GM19239 (cell line): ENCODE measurements at places on chromosomes 2 and 18.

GRCh38 chr2:72962911-72963310 lies 45.6 kb downstream of the EMX1 start:
- no peak for DNase-seq

DNA sequence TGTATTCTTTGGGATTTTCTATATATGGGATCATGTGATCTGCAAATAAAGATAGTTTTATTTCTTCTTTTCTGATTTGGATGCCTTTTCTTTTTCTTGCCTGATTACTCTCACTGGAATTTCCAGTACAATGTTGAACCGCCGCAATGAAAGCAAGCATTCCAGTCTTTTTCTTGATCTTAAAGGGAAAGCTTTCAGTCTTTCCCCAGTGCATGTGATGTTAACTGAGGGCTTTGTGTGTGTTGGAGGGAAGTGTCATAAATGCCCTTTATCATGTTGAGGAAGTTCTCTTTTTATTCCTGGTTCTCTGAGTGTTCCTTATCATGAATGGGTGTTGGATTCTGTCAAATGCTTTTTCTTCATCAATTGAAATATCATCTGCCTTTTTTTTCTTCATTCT lies 16.9 kb upstream of the CYBRD1 start:
- no peak for DNase-seq

GRCh38 chr2:8219096-8219495 lies 462.8 kb upstream of the ID2 start:
- DNase-seq, result no peak

- DNase-seq, result no peak
Measured at GRCh38 chr2:157838442-157839161, 37.5 kb downstream of the ACVR1 start.

- no peak for DNase-seq
Measured at GRCh38 chr2:126828051-126828450, 70.6 kb upstream of the TEX51 start.

- DNase-seq, result no peak
Measured at GRCh38 chr2:196703695-196704094, 64.2 kb downstream of the CCDC150 start.

DNA sequence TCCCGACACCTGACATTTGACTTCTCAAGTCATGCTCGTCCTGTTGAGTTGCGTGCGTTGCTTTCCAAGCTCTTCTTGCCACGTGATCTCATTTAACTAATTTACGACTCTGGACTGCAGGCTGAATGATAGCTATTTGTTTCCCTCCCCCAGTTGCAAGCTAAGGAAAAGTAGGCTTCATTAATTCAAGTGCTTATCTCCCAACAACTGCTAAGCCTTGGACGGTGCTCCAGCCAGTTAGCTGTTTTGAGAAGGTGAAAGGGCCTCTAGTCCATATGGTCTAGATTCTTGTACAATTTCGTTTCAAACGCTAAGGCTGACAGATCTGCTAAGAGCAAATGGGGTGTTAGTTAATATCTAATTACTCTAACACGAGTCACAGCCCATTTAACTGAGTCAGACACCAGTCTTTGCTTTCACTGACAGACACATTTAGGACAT lies 21.1 kb downstream of the GPR45 start:
- no peak for DNase-seq

DNA sequence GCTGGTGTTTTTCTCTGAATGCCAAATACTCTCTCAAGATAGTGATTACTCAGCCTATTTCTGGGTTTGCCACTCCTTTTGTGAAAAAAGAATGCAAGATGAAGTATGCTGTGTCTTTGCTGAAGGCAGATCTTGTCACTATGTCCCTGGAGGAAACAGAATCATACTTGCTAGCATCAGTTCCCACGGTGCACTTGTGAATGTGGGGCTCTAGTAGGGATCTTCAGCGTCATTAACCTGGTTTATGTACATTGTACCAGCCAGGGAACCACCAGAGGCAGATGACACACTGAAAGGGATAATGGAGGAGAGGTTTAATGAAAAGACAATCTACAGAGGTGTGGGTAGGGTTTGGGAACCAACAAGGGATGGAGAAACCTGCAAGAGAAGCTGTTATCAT lies 131.0 kb upstream of the CXCR4 start:
- DNase-seq, result no peak

DNA sequence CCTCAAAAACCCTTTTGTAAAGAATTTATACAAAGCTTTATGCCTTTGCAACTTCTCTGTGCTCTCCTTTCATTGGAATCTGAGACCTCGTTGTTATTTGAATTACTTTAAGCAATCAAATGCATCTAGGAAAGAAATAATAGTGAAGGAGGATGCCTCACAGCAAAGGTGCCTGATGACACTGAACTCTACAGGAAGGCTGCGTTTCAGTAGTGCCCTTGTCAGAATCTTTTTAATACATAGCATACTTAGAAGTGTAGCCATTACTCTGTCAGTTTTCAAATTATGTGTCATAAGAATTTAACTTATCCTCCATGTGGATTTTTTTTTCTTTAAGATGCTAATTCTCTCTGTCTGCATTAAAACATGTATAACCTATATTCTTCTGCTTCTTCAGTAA lies 9.6 kb upstream of the LYPD6B start:
- DNase-seq, result no peak

- DNase-seq, result no peak
Measured at GRCh38 chr18:28511413-28511821, 334.5 kb upstream of the CDH2 start.

DNA sequence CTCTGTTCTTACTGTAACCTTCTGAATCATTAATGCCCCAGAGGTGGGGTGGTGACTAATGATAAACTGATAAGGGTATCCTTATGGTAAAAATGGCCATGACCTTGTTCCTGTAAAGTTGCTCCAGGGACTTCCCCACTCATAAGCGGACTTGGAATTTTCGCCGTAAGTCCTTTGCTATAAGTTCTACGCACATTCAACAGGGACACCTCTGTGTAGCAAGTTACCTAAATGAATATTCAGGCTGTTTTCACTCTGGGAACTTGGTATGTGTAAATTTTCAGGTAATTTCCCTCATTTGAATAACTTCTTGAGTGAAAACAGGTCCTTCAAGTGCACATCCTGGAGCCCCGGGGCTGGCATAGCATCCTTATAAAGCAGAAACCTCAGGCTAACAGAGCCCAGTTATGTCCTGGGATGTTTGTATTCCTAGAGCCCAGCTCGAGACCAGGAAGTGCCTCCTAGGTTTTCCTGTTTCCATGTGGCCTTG lies 9.4 kb upstream of the AGFG1 start:
- no peak for DNase-seq

GRCh38 chr2:95375532-95376150 lies 26.9 kb upstream of the FAHD2A start:
- no peak for DNase-seq

GRCh38 chr18:63444580-63444979 lies 22.3 kb upstream of the VPS4B start:
- no peak for DNase-seq

- no peak for DNase-seq
Measured at GRCh38 chr2:232353660-232354059, 24.9 kb upstream of the ALPP start.

DNA sequence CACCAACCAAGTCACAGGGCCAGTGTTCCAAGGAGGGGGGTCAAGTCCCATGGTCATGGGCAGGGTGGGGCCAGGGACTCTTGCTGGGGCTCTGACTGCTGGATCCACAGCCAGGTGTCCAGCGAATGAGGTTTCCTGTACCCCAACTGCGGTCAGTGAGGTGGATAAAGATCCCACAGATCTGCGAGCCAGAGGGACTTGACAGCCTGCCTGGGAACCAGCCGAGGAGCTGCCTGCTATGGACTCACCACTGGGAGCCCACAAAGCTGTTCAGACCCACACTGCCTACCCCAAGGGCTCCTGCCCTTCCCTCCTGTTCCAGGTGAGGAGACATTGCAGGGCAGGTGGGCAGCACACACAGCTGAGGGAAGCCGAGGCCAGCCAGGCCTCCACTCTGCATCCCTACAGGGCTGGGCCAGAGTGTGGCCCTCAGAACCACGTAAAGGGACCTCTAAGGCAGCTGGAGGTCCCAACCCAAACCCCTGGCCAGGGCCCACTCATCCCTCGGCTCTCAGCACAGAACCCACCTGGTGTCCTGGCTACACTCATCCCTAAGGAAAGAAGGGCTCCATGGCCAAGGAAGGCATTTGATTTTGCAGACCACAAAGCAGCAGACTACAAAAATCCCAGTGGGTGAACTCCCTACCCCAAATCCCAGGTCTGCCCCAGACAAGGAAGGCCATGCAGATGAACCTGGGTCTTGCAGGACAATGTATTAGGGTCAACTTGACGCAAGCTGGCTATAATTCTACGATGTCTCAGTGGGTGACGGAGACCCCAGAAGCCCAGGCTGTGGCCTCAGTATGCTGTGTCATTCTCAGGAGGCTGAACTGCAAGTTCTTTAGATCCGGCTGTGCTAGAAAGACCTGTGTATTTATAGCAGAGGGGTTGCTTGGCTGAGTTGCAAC lies 209.2 kb downstream of the MGAT5 start:
- no peak for DNase-seq

DNA sequence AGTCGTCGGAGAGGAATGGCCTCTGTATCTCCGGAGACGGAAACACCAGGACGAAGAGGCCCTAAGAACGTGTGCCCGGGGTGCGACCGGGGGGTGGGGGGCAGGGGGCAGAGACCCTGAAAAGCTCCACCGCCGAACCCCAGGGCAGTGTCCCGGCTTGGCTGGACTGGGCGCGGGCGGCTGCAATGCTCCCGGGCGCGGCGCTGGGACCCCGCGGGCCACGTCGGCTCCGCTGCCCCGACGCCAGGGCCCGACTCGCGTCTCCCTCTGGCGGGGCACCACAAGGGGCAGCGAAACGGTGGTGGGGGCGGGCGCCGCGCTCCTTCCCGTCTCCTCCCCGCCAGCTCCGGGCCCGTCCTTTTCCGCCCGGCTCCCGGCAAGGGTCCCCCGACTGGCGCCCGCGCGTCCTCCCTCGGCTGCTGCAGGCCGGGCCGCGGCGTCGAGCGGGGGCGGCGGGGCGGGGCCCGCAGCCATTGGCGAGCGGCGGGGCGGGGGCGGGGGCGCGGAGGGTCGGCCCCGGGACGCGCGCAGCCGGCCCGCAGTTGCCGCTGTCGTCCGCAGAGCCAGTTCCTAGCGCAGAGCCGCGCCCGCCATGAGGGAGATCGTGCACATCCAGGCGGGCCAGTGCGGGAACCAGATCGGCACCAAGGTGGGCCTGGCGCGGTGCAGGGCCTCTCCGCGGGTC lies at the start of gene TUBB6:
TUBB6 (plus strand) TSS at position 541 of the 685 bp plus-strand sequence; CDS start at position 593, 52 bp downstream.
- peak; percentile 71 for DNase-seq
